ENCODE measurements at places on chromosomes 16 and 17. TPM values are rescaled to one million over a fixed set of nuclear protein-coding genes. Genes with fewer than 3 reads are reported as not detected.

- peak; percentile 64 for DNase-seq
These were observed 4.8 kb downstream of the LGALS3BP start for GRCh38 chr17:78974635-78975591.

DNA sequence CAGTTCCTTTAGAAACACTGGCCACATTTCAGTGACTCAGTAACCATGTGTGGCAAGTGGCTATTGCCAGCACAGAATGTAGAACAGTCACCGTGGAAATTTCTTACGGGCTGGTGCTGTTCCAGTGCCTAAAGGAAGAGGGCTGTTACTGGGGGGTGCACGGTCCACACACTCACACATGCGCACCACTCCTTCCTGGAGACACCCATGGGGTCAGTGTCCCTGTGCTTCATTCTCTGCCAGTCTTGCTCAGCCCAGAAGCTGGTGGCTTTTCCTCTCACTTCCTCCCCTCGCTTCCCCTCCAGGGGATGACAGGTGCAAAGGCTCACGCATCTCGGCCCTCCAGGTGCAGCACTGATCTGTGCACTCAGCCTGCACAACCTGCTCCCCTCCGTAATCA is 115.6 kb downstream of the CCDC182 start:
- no peak for DNase-seq

GRCh38 chr17:68302666-68303065 is 11.4 kb downstream of the ARSG start:
- no peak for DNase-seq

- DNase-seq, result no peak
These were observed 26.0 kb upstream of the CHMP6 start for GRCh38 chr17:80965606-80966005.

GRCh38 chr16:3020604-3021448 is 658 bp downstream of the TNFRSF12A start:
- peak; percentile 94 for DNase-seq

DNA sequence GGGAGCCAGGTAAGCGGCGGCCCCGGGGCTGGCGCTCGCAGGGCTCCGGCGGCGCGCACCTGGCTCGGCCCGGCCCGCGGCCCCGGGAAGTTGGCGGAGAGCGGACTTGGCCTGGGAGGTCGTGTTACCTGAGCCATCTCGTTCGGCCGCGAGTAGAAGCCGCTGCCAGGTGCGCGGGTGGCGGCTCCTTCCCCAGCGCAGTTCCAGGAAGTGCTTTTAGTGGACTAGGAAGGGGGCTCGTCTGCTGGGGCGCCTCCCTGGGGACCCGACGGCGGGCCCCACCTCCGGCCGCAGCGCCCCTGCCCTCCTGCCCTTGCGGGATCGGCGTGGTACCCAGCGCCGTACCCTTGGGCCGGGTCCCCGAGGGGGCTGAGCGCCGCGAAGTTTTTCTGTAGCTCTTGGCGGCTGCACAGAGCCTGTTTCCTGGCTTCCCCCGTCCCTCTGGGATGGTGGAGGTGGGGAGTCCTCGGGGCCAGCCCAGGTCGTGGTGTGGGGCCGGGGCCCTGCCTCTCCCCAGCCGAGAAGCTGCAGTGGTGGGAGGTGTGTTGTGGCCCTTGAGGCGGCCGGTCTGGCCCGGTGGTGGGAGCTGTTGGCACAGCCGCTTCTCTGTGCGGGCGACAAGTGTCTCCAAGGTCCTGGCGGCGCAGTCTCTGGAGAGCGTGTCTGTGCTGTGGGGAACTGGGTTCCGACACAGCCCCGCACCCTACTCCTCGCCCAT is 96.9 kb downstream of the RAB11FIP4 start:
- no peak for DNase-seq

GRCh38 chr17:36205637-36206485 is 5.0 kb upstream of the CCL4L2 start:
- no peak for DNase-seq

DNA sequence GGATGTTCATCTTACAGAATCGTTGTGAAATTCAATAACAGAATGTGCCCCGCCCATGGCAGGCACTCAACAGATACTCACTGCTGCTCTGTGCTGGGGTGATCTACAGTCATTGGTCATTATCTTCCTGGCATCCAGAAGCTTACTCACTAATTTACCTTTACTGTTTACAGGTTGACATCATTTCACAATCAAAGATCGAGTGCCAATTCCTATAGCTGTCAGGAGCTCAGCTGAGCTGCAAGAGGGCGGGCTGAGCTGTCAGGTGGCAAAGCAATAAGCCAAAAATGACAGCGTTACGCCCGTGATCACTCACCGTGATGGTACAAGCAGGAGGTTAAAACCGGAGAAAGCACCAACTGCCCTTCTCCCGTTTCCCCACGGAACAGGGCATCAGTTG is 51.2 kb downstream of the LITAF start:
- DNase-seq, result no peak

GRCh38 chr16:69465083-69465721 is 40.8 kb downstream of the CYB5B start:
- DNase-seq, result no peak

GRCh38 chr16:7680296-7680695 is 347.7 kb downstream of the RBFOX1 start:
- DNase-seq, result no peak

DNA sequence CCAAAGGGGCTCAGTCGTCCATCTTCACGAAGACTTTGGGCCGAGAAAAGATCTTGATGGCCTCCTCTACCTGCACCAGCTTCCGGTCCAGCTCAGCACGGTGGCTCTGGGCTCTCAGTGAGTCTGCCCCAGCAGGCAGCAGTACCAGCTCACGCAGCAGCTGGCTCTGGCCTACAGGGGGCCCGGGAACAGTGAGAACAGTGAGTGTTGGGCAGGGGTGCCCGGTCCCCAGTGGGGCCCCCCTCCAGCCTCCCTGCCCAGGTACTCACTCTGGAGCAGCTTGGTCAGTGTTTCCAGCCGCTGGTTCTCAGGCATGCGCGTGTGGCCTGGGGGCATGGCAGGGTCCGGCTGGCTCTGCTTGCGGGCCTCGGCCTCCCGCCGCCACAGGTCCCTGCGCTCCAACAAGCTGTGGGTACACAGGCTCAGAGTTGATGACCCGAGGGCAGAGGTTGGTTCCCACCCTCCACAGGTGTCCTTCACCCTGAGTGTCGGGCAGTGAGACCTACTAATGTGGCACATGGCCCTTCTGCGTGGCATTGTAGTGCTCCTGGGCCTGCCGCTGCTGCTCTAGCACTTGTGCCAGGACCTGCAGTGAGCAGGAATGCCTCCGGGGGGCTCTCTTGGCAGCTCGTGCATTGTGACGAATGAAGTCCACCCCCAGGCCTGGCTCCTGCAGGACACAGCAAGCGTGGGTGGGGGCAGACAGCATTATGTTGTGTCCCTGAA is 2.6 kb downstream of the PARD6A start:
- peak; percentile 91 for DNase-seq

GRCh38 chr16:4700380-4700996 is 7.1 kb downstream of the NUDT16L1 start:
- peak; percentile 33 for DNase-seq

DNA sequence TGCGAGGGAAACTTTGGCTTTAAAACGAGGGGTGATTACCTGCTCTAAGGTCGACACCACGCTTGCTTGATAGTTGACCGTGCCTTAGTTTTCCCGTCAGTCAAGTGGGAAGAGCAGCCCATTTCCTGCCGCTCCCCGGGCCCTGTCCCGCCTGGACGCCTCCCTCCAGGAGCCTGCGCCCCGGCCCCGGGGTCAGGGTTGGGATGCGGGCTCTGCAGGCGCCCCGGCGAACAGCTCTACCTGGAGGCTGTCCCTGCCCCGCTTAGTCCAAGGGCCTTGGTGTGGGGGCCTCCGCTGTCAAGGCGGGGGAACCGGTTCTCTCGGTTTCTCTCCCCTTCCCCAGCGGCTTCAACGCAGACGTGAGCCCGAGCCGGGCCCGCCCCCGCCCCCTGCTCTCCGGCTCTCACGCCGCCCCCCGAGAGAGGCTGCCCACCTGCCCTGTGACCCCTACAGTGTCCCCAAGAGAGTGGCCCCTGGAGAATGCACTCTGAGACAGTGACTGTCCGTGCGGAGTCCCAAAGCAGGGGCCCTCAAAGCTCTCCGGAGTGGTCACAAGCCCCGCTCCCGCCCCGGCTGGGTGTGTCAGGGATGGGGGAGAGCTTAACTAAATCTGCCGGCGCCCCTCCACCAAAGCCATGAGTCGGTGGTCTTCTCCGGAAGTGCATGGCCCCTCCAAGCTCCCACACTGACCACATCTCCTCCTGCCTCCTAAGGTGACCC is 117.4 kb upstream of the SMURF2 start:
- peak; percentile 80 for DNase-seq

GRCh38 chr16:17433577-17434451 is 36.9 kb downstream of the XYLT1 start:
- no peak for DNase-seq

DNA sequence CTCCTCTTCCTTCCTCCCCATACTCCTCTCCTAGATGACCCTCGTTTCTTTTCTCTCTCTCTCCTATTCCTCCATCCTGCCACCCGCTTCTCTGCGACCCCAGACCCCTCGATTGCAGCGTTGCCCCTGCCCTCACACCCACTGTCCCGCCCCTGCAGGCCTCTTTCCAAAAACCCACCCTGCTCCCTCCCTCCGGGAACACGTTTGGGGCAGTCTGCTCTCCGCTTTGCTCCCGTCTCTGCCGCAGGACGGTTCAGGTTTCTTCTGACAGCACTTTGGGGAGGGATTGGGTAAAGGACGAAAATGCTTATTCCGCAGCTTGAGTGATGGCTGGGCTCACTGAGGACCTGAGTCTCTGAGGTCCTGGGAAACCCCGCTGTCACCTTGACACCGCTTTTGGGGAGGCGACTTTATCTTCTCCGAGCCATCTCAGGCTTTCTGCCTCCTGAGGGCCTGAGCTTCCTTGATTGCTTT is 690 bp downstream of the NDE1 start:
- DNase-seq, result peak; percentile 72

DNA sequence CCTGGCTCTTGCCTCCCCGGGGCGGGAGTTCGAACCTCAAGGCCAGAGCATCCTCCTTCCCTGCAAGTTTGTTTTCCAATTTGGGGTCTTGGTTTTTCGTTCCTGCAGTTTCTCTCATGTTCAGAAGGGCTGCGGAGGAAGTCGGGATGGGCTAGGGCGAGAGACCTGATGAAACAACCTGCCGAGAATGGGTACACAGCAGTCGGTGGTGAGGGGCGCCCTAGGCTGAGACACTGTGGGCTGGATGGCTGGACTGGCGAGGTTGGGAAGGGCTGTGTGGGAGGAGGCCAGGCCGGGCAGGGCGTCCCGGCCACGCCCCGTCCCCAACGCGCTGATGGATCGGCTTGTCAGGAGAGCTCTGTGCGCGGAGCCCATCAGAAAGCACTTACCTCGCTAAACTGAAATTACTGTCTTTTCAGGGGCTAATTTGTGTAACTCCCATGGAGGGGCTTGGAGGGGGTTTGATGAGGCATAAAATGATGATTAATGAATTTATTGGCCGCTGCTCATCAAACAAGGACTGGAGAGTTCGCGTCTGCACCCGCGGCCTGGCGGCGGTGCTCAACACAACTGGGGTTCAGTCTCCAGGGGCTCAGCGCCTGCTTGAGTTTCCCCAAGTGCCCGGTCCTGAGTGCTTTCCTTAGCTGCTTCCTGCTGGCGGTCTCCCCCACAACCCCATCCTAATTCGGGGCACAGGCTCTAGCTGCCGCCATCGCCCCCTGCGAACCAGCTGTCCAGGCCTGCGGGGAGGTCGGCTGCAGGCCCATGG is 9.0 kb downstream of the IRX5 start:
- DNase-seq, result peak; percentile 83

- DNase-seq, result no peak
These were observed 39.3 kb downstream of the TSC2 start for GRCh38 chr16:2086812-2087747.

DNA sequence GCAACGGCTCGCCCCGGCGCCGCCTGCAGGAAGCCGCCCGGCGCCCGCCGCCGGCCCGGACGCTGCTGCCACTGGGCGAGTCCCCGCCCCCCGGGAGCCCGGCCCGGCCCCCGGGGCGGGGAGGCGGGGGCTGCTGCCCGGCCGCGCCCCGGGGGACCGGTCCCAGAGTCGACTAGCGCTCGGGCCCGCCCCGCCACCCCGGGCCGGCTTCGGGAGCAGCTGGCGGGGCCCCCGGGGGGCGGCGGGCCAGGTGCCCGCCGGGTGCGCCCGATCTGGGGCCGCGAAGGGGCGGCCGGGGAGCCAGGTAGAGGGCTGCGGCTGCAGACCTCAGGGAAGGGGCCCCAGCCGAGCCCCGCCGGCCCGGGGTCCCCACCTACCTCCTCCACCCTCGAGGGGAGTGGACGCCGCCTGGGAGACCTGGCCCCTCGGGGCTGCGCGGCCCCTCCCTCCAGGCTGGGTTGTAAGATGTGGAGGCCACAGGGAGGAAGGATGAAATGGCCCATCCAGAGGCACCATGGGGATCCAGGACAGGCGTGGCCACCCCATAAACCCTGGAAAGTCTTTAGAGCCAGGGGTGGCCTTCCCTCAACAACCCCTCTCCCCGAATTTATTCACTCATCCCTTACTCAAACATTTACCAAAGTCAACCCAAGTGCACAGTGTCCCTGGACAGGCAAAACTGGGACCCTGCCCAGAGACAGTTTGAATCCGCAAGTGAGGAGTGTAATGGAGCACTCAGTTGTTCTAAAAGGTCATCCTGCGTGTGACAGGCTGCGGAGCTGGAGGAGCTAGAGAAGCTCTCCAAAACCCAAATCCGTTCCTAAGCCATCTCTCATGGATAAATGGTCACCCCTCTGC is at the start of gene CDYL2:
CDYL2 (minus strand) TSS at position 73 of the 858 bp plus-strand sequence. CDS start 425 bp downstream, outside the sequence.
- DNase-seq, result peak; percentile 86

GRCh38 chr16:17053536-17054160 is 417.1 kb downstream of the XYLT1 start:
- DNase-seq, result peak; percentile 39

- no peak for DNase-seq
These were observed 29.1 kb downstream of the FANCA start for GRCh38 chr16:89787365-89787805.

BRIP1 gene
- total RNA-seq, result 12.0 TPM

RNF166 gene
- 45.3 TPM for total RNA-seq

B4GALNT2 gene
- 0.03 TPM for total RNA-seq

PRSS33 gene
- not detected for total RNA-seq

NOXO1 gene
- not detected for total RNA-seq

HEATR9 gene
- total RNA-seq, result not detected

CORO1A gene
- total RNA-seq, result 5.9 TPM

ADAM11 gene
- 0.45 TPM for total RNA-seq

NLRC3 gene
- total RNA-seq, result 0.03 TPM

SLC4A1 gene
- total RNA-seq, result 0.07 TPM

SMIM36 gene
- total RNA-seq, result not detected

NLGN2 gene
- 11.6 TPM for total RNA-seq

Data from H7 (cell line).